ENCODE measurements at places on chromosomes 16 and 17.
A peak's percentile ranks its signal among the peaks of the same experiment; 100 is the strongest.

DNA sequence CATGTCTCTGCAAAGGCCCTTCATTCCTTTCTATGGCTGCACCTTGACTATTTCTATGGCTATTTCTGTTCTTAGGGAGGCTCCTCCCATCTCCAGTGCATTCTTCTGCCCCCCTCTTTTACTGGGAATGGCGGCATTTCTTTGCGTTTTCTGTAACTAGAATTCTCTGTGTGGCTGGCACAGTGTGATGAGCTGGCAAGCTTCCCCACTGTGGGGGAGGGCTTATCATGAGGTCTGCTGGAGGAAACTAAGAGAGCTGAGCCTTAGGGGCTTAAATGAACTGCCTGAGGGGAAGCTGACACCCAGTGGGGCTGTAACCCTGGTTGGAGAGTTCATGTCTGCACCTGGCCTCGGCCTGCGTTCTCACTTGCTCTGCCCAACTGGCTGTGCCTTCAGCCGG is 1.5 kb upstream of the CARD14 start:
- no peaks in the 10 kb centered on the region for H3K36me3 ChIP-seq

DNA sequence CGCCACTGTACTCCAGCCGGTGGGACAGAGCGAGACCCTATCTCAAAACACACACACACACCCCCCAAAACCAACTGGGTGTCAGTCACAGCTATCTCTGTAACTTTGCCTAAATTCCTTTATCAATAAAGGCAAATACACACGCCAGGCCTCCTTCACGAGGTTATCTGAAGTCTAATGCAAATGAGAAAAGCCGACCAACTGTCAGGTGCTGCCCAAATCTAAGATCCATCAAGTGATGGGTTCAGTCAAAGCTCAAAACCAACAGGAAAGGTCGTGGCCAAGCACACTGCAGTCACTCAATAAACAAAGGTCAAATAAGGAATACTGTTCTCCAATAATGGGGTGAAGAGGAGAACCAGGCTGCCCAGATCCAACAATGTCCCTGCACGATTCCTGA is 1.1 kb downstream of the ANKFY1 start:
- no peak for DNase-seq
- peaks cover 9% of the 10 kb centered on the region for H3K36me3 ChIP-seq
- no peaks in the 10 kb centered on the region for H3K27me3 ChIP-seq
- H3K27ac ChIP-seq = peak overlapping the region; percentile 86
- H3K4me3 ChIP-seq = peak overlapping the region; percentile 92

GRCh38 chr16:2482249-2482648 is 7.3 kb downstream of the TBC1D24 start:
- H3K36me3 ChIP-seq = no peaks in the 10 kb centered on the region
- DNase-seq = no peak
- H3K27ac ChIP-seq = peak overlapping the region; percentile 68
- peaks cover 14% of the 10 kb centered on the region for H3K4me1 ChIP-seq

GRCh38 chr17:66444031-66444430 is 141.6 kb downstream of the PRKCA start:
- DNase-seq = no peak
- H3K4me3 ChIP-seq = no peak overlapping the region
- no peaks in the 10 kb centered on the region for H3K27me3 ChIP-seq
- no peak overlapping the region for H3K27ac ChIP-seq
- H3K36me3 ChIP-seq = no peaks in the 10 kb centered on the region

DNA sequence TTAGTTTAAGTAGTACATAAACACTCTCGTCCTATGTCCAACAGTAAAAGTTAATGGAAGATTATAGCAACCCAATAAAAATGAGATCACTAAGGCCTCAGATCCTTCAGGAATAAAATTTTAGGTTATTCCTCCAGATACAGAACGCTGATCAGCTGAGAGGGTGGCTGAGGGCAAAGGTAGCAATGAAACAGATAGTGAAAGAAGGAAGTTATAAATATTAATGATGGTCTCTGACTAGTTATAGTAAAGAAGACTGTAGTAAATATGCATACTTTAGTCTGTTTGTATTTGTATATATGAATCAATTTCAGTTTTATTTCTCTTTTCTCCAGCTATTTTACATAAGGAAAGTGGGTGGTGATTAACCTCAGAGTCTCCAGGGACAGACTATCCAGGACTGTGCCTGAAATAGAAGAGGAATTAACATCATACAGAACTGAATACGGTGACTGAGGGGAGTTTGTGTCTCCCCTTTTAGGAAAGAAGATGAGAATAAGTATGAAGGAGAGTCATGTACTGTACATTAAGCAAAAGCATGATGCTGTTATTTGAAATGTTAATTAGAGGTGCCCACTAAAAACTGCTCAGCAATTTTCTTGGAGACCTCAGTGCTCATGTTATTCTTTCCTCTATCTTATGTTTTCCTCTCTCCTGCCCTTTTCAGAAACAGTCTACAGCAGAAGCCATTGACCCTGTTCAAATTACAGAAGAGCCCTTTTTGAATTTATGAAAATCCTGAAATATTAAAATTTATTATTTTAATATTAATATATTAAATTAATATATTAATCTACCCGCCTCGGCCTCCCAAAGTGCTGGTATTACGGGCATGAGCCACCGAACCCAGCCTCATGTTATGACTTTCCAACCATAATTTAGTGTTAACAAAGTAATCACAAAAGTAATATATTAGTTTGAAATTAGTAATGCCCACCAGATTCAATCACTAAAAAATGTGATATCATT is 36.5 kb upstream of the DHRS7B start:
- H3K4me1 ChIP-seq = no peaks in the 10 kb centered on the region
- H3K27ac ChIP-seq = no peak overlapping the region
- no peaks in the 10 kb centered on the region for H3K27me3 ChIP-seq
- no peak overlapping the region for H3K4me3 ChIP-seq
- no peaks in the 10 kb centered on the region for H3K36me3 ChIP-seq
- DNase-seq = peak; percentile 45

GRCh38 chr17:50684288-50684611 is 23.5 kb downstream of the ANKRD40 start:
- no peaks in the 10 kb centered on the region for H3K36me3 ChIP-seq
- no peak overlapping the region for H3K4me3 ChIP-seq
- H3K27me3 ChIP-seq = no peaks in the 10 kb centered on the region
- DNase-seq = no peak
- peaks cover 32% of the 10 kb centered on the region for H3K4me1 ChIP-seq

GRCh38 chr16:75239542-75240122 is 11.8 kb downstream of the BCAR1 start:
- H3K4me3 ChIP-seq = no peak overlapping the region
- H3K27ac ChIP-seq = peak overlapping the region; percentile 98
- peaks cover 38% of the 10 kb centered on the region for H3K4me1 ChIP-seq
- no peak for DNase-seq
- no peaks in the 10 kb centered on the region for H3K27me3 ChIP-seq

DNA sequence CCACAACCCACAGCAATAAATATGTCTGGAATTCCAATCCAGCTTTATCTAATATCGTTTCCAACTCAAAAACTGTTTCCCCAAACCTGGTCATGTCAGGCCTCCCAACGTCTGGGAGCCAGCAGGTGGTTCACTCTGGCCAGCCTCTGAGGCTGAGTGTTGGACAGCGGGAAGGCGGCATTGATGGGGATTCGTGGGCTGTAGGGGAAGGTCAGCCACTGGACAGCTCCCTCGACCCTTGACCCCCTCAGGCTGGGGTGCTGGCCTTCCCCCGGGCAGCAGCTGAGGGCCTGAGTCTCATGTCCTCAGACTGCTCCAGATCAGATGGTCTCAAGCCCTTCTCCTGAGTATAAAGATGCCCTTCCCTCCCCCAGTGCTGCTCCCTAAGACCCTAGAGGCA is 50.2 kb downstream of the SDK2 start:
- no peaks in the 10 kb centered on the region for H3K27me3 ChIP-seq
- no peak overlapping the region for H3K27ac ChIP-seq
- no peak overlapping the region for H3K4me3 ChIP-seq
- no peak for DNase-seq
- no peaks in the 10 kb centered on the region for H3K36me3 ChIP-seq
- no peaks in the 10 kb centered on the region for H3K4me1 ChIP-seq

DNA sequence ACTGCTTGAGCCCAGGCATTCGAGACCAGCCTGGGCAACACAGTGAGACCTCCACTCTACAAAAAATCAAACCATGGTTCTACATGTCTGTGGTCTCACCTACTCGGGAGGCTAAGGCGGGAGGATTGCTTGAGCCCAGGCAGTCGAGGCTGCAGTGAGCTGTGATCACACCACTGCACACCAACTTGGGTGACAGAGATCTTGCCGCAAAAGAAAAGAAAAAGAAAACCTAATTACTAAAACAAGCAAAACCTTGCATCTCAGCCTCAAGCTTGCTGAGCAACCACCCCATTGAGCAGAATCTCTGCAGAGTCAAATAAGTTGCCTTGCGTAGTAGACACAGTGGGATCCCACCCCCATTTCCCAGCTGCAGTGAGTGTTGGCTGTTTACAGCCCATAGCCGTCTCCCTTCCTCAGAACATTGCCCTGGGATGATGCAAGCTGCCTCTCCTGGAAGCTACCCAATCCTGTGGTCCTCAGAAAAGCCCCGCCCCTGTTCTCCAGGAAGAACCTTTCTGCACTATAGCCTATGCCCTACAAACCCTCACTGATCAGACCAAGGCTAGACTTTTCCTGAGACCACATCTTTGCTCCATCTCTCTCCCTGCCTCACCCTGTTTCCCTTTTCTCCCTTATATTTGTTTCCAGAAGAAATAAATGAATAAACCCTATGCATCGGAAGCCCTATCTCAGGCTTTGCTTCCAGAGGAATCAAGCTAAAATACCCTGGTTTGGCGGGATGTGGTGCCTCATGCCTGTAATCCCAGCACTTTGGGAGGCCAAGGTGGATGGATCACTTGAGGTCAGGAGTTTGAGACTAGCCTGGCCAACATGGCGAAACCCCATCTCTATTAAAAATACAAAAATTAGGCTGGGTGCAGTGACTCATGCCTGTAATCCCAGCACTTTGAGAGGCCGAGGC is 16.7 kb upstream of the ERN2 start:
- no peak for DNase-seq
- H3K27me3 ChIP-seq = no peaks in the 10 kb centered on the region
- no peak overlapping the region for H3K27ac ChIP-seq
- H3K36me3 ChIP-seq = no peaks in the 10 kb centered on the region
- no peak overlapping the region for H3K4me3 ChIP-seq

DNA sequence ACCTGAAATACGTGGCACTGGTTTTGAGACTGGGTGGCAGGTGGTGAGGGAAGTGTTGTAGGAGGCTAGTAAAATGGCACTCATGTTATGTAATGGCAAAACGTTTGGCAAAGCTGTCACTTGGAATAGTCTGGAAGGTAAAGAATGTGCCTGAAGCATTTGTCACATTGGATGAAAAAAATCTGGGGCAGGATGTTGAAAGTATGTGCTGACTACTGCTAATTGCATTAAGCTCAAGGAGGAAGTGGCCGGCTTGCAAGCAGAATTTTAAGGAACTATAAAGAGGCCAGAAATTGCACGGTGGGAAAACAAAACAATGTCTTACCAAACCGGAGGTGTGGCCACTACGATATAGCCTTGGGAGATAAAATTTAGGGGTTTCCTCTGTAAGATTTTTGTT is 26.6 kb upstream of the NLRP1 start:
- H3K27me3 ChIP-seq = peaks cover 13% of the 10 kb centered on the region
- no peak for DNase-seq
- no peak overlapping the region for H3K4me3 ChIP-seq
- H3K27ac ChIP-seq = no peak overlapping the region
- no peaks in the 10 kb centered on the region for H3K4me1 ChIP-seq
- H3K36me3 ChIP-seq = no peaks in the 10 kb centered on the region

GRCh38 chr17:43634591-43635125 is 27.1 kb downstream of the MEOX1 start:
- H3K27ac ChIP-seq = no peak overlapping the region
- peaks cover 3% of the 10 kb centered on the region for H3K4me1 ChIP-seq
- H3K36me3 ChIP-seq = no peaks in the 10 kb centered on the region
- H3K4me3 ChIP-seq = no peak overlapping the region
- DNase-seq = no peak

Measured in osteoblast (primary cell).